ENCODE measurements at places on chromosomes 5 and 9.

GRCh38 chr9:127154390-127155191 lies 32.2 kb upstream of the ANGPTL2 start:
- DNase-seq = peak; percentile 93

DNA sequence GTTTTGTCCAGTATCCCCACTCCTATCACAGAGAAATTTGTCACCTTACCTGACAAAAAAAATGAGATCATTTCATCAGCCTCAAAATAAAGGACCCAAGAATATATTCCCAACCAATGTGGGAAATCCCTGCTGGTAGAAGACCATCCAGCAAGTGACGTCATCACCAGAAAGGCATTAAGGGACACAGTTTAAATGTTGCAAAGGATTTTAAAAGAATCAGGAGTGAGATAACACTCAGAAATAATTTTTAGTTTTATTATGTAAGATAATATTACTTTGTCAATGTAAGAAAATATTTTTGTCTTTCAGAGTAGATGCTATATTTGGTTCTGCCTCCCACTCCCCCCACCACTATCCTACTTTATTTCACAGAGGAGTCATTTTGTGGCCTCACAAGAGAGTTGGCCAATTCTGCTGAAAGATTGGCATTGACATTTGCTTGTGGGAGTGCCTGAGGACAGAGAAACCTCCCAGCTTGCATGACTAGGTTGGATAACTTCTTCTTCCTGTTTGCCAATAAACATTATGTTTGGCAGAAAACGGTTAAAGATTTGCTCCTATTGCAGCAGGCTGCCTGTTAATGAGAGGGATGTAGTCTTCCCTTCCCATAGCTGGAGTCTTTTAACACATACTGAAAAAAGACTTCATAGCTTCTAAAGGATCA lies 288.6 kb upstream of the DAB2 start:
- DNase-seq = no peak

- no peak for DNase-seq
Observed at GRCh38 chr5:103264508-103264907, 5.9 kb downstream of the MACIR start.

DNA sequence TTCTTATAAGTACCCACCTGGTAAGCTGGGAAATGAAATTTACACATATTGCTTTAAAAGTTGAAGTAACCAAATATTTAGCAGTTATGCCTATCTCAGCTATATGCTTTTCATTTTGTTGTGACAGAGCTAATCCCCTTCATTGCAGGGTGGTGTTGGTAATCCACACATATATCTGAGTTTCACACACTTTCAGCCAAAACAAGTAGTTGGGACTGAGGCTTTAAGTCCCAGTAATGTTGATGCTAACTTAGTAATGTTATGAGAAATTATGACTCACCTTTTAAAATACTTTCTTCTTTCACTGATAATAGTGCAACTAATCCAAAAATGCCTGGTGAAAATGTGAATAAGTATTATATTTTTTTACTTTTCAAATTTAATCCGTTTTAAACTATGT lies 19.2 kb upstream of the RICTOR start:
- no peak for DNase-seq

DNA sequence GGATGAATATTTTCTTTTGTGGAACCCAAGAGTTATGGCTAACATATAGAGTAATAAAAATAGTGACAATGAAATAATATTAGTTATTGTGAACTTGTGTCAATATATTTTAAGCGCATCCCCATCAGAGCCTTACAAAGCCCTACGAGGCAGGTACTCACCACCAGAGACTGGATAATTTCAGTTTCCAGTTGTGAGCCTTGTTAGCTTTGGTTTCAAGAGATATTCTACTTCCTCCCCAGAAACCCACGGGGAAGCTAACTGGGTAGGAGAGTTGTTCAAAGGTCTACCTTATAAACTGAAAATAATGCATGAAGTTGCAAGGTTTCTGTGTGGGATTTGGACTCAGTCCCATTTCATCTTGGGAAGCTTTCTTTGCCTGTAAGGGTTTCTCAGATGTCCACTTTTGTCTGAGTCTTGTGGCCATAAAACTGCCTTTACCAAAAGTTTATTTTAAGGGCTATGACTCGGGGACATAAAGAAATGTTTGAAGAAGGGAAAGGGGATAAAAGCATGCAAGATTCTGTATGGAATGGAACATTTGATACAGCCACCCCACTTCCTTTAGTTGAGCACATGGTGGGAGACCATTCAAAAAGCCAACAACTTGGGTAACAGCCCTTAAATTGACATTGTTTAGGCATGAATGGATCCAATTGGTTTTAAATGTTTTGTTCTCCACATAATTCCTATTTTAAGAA lies 57.4 kb upstream of the ANKRD55 start:
- DNase-seq = no peak

- no peak for DNase-seq
Observed at GRCh38 chr9:72312386-72312987, 52.5 kb downstream of the ZFAND5 start.

DNA sequence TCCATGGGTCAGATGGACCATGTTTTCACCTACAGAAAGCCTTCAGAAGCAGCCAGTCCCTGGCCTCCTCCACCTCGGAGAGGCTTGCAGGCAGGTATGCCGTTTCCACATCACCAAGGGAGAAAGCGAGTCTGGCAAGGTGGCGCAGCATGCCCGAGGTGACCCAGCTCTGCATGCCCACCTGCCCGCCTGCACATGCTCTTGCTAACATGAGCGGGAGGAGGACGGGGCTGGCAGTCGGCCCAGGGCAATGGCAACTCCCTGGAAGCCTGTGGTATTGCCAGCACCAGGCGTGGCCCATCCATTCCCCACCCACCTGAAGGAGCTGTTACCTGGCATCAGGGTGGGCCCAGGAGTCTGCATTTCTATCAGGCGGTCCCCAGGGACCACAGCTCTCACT lies 3.3 kb upstream of the NINJ1 start:
- no peak for DNase-seq

Measured in aorta (tissue), 5 donors.